Effector memory CD4-positive, alpha-beta T cell (primary cell): ENCODE measurements at places on chromosomes 16 and 17.

- no peak for DNase-seq
Measured at GRCh38 chr16:73172973-73173709, 125.2 kb upstream of the ZFHX3 start.

DNA sequence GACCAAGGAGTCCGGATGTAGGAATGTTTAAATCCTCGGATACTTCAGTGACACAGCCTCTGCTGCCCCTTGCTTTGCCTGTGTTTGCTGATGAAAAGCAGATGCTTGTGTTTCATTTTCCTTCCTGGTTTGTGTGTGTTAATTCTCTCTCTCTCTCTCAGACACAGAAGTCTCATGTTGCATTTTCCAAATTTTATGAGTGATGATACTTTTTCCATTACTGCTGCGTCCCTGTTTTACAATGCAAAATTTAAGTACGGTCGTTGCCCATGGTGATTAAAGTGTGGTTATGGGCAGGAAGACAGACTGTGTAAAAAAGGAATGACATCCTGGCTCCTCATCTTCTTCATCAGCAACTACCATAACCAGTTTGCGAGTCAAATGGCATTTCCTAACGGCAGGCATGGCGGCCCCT is 5.7 kb downstream of the RMI2 start:
- no peak for DNase-seq

DNA sequence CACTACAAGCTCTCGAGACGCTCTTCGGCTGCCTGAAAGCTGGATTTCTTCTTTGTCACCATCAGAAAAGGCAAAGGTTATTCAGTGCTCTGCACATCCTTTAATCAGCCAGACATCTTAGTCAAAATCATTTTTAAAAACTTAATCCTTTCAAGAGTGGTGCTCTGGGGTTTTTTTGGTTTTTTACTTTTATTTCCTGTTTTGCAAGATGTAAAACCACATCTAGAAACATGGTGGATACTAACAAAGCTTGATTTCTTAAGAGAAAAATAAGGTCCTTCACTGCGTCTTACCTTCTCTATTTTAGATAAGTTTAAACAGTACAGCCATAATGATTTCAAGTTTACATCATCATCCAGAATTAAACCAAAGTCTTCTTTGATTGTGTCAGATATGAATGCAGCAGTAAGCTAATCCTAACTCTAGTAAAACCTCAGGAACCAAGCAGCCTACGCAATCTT is 6.3 kb downstream of the ANKRD11 start:
- no peak for DNase-seq

GRCh38 chr17:50133769-50134099 is 3.8 kb upstream of the SAMD14 start:
- DNase-seq: no peak

DNA sequence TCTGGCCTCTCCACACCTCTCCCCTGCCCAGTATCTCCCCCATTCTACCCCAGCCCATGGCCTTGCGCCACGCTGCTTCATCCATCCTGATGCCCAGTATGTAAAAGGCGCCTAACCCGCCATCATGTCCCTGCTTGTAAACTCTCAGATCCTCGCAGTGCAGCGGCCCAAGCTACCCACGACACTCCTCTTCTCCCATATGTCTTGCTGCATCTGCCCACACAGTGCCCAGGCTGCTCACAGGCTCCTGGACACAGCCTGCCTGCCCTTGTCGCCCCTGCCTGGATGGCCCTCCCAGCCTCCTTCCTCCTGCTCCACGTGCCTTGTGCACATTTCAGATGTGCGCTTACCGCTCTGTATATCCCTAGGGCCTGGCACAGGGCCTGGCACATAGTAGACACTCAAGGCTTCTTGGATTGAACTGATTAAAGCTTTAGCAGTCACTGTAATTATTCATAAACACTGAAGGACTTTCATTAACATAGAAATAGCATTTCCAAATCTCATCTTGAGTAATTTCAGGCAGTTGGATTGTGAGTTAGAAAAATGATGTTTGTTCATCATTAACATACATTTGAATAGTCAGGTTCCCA is 129.1 kb downstream of the CLEC16A start:
- DNase-seq: no peak

GRCh38 chr17:63998050-63998720 is at the start of gene PRR29:
Gene PRR29 (plus strand): TSS chr17:63998351. CDS start chr17:63998365, 14 bp downstream.
- peak; percentile 63 for DNase-seq

GRCh38 chr17:57643062-57643461 is 102.0 kb downstream of the CCDC182 start:
- no peak for DNase-seq

DNA sequence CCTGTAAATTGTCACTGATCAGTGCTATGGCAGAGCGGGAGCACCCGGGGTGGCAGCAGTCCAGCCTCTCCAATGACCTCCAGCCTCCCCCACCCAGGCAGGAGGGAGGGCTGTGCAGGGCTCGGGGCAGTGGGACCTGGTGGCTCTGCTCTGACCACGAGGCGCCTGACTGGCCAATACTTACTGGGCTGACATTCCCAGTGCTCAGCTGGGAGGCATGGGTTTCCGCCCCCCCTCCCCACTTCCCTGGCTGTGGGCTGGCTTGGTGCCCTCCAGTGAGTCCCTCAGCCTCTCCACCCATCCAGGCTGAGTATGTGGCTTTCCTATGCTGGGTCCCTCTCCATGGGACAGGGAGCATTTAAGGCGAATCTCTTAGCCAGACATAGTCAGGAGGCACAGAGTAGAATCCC is 2.7 kb downstream of the SOCS3 start:
- no peak for DNase-seq

DNA sequence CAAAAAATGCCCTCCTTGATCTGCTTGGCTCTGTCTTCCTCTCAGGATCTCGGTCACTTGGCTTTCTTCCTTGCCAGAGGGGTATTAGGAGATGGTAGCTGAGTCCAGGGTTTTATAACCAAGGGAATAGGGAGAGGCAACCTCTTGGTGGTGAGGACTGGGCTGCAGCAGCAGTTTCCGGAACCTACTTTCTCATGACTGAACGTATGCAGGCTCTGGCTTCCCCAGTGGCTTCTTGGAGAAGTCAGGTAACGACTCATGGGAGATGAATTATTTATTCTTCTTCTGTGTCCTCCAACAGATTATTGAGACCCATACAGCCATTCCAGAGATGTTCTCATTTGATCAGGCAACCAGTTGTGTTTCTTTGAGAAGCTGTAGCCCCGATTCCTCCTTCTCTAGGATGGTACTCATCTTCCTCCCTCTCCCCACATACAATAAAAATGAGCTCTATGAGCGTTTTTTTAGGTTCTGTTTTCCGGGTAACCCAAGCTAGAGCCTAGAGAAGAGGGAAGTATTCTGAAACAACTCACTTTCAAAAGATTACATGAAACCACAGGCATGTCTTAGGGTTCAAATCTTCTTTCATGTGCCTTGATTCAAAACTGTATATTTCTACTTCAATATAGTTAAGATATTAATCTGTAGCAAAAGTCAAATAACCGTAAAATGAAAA is 22.3 kb upstream of the DHX40 start:
- DNase-seq: no peak

DNA sequence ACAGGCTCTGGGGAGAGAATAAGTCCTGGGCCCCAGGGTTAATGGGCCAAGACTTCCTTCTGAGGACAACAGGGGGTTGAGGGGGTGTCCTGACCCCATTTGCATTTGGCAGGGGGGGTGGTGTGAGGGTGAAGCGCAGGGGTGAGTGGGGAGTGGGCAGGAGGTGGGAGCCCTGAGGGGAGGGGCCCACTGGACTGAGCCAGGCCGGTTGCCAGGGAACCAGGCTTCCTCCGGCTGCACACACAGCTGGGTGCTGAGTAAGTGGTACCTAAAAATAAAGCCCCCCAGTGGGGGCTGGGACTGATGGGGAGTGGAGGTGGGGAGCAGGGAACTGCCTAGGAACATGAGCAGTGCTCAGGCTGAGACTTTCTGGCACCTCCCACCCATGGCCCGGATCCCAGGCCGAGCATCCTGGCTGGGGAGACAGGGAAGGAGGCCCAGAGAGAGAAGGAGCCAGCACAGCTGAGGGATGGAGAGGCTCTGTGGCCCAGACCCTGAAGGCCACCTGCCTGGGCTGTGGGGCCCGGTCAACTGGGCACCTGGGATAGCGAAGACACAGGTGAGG is 7.5 kb upstream of the RASD1 start:
- no peak for DNase-seq

DNA sequence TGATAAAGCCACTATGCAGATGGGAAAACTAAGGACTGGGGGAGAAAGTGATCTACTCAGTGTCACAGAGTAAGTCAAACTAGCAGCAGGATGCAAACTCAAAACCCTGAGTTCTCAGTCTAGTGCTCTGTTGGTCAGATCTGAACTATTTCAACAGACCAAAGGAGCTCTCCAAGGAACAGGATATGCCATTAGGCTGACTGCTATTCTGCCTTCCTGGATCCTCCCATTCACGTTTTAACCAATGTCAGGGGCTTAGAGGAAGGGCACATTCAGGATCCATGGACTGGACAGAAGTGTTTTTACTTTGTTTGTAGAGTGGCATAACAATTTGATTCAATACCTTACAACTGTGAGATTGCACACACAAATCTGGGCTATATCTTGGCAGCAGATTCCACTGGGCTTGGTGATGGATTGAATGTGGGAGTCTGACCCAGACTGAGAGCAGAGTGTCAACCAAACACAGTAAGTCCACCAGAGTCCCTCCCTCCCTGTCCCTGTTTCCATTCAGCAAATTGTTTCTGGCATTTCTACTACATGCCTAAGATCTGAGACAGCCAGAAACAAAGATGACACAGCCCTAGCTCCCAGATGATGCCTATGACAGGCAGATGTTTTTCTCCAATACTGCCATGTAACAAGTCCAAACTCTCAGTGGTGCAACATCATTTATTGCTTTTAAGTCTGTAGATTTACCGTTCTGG is 337.8 kb upstream of the CDH5 start:
- DNase-seq: no peak

- DNase-seq: peak; percentile 26
Measured at GRCh38 chr17:45098869-45099616, 33.3 kb downstream of the PLCD3 start.

DNA sequence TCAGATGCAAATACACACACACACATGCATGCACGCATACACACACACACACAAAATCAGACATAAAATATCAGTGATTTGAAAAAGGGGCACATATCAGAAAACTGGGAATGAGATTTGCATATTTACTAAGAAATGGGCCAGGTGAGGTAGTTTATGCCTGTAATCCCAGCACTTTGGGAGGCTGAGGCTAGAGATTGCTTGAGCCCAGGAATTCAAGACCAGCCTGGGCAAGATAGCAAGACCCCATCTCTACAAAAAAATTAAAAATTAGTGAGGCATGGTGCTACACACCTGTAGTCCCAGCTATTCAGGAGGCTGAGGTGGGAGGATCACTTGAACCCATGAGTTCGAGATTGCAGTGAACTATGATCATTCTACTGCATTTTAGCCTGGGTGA is 22.4 kb upstream of the PNPO start:
- DNase-seq: no peak

- no peak for DNase-seq
Measured at GRCh38 chr17:70028978-70029767, 45.9 kb upstream of the KCNJ16 start.

DNA sequence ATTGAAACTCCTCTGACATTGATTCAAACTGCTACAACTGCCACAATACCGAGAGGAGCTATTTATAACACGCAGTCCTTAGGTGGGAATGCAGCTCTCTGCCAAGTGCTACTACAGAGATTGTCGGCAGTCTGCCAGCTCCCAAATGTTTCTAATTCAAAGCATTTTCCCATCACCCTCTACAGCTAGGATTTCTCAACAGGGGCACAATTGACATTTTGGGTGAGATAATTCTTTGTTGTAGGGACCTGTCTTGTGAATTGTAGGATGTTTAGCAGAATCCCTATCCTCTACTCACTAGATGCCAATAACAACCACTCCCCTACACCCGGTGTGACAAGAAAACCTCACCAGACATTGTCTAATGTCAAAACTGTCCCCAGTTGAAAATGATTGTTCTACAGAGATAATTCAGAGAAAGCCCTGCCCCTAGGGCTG is 7.8 kb upstream of the N4BP1 start:
- no peak for DNase-seq

DNA sequence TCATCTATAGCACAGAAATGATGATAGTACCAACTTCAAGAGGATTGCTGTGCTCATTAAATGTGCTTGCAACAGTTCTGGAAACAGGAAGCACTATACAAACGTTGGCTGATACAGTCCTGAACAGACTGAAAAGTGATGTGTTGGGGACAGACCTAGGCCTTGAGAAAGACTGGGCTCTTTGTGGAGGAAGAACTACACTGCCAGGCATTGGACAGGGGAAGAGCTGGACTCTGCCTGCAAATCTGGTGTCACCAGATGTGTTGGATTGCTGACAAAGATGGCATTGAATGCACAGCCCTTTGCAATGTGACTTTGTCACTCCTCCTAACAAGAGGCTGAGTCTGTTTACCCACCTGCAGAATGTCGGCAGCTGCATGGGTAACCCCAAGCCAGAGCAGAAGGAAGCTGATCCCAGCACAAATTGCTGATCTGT is 12.4 kb upstream of the ST6GALNAC2 start:
- DNase-seq: no peak
